ENCODE measurements at places on chromosomes 7 and 10.

GRCh38 chr7:90485734-90486316, 16.4 kb downstream of the PTTG1IP2 start:
- DNase-seq, result no peak

DNA sequence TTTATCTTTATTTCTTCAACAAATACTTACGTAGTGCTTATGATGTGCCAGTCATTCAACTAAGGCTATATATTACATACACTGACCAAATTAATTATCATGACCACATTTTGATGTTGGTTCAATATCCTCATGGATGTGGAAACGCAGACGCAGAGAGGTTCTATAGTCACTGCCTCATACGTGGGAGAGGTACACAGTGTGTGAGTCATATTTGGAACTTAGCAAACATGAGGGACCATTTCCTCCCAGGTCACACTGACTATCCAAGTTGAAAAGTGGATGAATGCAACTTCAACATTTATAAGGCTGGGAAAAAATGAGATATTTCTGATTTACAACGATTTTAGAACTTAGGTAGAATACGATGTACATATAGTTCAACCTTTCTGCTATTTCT, 113.6 kb downstream of the PRLHR start:
- DNase-seq, result no peak

DNA sequence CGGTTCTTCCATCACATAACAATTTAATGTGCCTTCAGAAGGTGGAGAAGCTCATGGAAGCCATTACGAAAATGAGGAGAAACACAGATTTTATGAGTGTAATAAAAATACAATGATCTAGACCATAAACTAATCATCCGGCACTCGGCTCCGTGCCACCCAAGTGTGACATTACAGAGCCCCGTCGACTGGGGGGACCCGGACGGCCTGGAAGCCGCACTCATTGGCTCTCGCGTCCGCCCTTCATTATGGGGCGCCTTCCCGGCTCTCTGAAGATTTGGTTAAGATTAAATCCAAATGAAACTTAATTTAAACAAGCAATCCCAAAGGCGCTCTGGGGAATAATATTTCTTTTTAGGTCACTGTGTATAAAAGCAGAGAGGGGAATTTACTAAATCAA, 242.6 kb downstream of the DNAJB6 start:
- DNase-seq, result no peak

DNA sequence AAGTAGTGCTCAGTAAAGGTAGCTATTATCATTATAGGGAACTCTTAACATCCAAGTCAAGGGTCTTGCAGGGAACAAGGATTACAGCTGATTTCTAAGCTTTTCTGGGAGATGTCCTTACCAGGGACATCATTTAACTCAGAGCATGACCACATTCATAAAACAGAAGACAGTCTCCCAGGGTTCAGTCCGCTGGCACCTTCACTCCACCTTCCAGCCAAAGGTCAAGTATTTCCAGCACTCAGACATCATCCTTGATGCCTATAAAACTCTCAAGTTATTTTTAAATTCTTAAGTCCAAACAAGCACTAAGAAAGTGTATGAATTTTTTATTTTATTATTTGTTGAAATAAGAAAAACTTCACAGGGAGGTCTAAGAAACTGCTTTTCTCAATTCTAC, 119.7 kb upstream of the KMT2E start:
- no peak for DNase-seq

- no peak for DNase-seq
Observed at GRCh38 chr10:75417522-75417927, 13.9 kb upstream of the LRMDA start.

DNA sequence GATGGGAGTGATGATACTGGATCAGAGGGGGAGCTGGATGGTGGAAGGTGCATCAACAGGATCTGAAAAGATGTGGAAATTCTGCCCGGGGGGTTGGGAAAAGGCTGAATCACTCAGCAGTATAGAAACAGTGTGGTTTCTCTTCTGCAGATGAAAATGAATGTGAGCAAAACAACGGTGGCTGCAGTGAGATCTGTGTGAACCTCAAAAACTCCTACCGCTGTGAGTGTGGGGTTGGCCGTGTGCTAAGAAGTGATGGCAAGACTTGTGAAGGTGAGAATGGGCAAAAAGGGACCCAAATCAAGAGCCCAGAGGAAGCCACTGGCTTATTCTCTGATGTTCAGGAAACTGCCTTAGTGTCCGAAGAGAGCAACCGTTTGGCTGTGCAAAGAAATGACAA, 12.9 kb downstream of the OIT3 start:
- no peak for DNase-seq

- no peak for DNase-seq
Observed at GRCh38 chr10:2139746-2140145, 402.4 kb upstream of the ADARB2 start.

DNA sequence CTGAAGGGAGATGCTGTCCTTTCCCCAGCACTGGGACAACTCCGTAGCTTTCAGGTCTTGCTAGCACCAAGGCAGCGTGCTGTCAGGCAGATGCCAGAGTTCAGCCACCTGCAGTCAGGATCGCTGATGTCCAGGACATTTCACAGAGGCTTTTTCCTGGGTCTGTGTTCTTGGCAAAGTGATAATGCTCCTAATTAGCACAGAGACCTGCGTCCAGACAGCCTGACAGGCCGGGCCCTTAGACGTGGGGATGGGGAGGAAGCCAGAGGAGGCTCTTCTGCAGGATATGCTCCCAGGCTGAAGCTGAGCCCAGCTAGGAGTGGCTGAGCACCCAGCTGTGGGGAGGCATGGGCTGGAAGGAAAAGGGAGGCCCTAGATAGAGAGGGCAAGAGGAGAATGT, 82.5 kb upstream of the TBX20 start:
- no peak for DNase-seq

DNA sequence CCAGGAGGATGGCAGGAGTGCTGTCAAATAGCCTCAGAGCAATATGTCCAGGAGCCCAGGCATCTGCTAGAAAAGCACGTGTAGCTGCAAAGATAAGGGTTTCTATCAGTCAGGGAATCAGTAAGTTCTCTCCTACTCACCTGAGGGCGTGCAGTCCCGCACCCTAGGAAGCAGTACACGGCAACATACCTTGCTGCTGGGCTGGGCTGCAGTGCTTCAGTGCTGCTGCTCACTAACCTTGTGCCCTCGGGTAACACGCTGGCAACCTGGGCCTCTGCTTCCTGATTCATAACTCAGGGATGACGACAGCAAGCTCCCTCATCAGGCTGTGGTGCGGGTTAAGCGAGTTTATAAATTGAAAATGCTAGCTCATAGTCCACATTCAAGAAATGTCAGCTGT, 29.5 kb upstream of the CCNY start:
- DNase-seq, result no peak

DNA sequence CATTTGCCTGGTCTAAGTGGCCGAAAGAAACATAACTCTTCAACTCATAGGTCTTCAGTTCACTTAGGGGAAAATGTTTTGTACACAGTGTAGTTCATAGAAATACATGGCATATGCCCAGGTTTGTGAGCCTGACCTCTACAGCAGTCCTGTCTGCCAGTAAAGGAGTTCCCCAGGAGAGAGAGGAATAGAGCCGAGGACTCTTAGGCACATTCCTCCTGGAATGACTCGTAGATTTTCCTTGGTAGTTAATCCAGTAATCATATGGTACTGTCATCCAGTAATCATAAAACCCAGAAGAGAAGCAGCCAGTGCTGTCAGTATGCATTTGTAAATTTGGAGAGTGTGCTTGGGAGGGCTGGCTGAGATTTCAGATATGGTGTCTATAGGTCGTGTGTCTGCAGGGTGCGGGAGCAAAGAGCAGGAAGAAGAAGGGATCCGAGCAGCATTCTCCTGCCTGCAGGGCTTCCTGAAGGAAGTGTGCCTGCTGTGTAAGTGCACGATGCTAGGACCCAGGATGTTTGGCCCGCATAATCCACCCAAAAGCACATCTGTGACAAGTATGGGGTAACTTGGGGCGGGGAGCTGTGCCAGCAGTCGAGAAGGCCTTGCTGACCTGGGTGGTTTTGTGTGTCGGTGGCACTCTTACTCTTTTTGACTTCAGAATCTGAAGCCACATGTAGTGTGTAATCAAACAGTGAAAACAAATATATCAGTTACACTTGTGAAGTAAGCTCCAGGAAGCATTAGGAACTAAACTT, 13.9 kb downstream of the EIF4H start:
- DNase-seq, result no peak

DNA sequence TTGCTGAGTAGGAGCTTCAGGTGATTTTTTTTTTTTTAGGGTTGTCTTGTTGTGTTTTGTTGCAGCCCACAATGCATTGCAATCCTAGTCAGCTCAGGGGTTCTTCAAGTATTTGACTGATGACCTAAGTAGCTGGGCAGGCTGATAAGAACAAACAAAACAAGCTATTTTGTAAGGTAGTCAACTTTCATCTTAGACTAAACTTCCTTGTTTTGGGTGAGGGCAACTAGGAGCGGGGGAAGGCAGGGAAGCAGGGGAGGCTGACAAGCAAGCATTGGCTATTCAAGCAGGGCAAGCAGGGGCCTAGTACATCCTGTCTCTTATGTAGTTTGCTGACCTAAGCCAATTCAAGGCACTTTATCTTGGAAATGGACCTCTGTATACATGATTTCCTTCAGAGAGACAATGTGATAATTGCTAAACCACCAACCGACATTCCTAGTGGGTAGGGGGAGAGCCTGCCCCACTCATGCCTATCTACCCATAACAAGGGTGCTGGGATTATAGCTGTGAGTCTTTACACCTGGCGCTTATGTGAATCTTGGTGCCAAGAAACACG, 163.3 kb upstream of the PRKCQ start:
- DNase-seq, result no peak

DNA sequence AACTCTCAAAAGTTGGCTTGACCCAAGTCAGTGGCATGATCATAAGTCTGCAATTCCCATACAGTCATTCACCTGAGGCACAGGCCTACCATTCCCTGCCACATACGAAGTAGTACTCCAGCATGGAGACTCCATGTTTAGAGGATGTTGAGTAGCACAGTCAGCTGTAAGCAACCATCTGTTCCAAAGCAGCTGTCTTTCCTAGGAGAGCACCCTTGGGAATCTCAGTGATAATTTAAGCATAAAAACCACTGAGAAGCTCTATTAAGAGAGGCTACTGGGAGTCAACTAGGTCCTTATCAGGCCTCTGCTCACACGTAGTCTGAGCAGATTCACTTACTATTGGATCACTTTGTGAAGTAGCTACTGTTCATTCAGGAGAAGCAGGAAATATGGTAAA, 61.6 kb upstream of the UNC5B start:
- DNase-seq, result no peak

DNA sequence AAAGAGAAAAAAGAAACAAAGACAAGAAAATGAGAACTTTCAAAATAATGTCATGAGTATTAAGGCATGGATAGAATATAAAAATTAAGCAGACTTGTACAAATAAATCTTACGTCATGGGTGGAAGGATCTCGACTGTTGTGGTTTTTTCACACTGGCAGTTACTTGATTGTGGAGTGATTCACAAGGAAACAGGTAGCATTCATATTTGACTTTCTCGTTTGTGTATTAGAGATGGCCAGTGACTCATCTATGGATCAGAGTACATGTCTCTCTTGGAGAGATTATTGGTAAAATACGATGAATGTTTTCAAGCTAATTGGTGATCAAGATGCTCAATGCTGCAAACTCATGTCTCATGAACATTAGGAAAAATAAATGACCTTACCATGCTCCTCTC, 564.3 kb downstream of the GATA3 start:
- DNase-seq, result no peak

DNA sequence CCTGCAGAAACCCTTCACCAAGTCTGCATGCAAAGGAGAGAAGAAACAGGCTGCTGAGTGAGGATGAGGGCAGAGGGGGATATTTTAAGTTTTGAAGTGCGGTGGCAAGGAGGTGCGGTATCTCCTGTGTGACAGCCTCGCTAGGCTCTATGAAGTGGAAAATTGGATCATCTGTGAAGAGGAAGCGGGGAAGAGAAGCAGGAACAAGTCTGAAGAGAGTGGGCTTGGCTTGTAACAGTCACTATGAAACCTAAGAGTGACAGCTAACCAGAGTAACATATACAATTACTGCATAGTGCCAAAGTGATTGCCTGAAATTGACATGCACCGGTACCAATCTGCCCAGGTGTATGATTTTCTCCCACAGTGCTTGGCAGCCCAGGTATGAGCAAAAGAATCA, 287.5 kb upstream of the KLF14 start:
- DNase-seq, result no peak

DNA sequence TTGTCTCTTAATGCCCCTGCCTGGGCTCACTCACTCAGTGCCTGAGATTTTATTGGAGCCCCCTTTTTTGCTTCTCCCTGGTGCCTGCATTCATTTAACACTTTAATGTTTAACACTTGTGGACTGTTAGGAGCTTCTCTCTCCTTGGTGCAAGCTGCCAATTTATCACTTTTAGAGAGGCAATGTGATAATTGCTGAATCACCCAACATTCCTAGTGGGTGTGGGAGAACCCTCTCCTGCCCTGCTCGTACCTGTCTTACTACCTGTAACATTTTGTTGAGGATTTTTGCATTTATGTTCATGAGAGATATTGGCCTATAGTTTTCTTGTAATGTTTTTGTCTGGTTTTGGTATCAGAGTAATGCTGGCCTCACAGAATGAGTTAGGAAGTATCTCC, 13.2 kb downstream of the STAM start:
- no peak for DNase-seq

- no peak for DNase-seq
Observed at GRCh38 chr10:86630079-86630478, 24.3 kb upstream of the OPN4 start.

DNA sequence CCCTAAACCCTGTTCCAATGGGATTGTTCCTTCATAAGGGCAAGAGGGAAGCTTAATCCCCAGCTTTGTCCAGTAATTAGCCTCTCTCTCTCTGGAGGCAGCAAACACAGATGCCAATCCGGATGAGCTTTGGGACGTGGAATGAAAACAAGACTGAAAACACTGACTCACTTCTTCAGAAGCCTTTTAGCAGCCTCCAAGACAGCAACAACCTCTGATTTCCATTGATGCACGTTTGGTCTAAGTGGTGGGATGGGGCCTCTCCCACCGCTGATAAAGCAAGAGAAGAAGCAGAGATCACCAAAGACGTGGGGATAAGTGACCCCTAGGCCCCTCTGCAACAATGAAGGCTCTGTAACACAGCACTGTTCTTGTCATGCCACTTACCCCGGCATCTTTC, 5.8 kb upstream of the GFRA1 start:
- no peak for DNase-seq

GRCh38 chr7:30403477-30403876, 75.1 kb downstream of the NOD1 start:
- no peak for DNase-seq

GRCh38 chr10:121747163-121747775, 149.0 kb upstream of the FGFR2 start:
- no peak for DNase-seq

GRCh38 chr7:50757703-50758390, 24.8 kb downstream of the GRB10 start:
- DNase-seq, result no peak

DNA sequence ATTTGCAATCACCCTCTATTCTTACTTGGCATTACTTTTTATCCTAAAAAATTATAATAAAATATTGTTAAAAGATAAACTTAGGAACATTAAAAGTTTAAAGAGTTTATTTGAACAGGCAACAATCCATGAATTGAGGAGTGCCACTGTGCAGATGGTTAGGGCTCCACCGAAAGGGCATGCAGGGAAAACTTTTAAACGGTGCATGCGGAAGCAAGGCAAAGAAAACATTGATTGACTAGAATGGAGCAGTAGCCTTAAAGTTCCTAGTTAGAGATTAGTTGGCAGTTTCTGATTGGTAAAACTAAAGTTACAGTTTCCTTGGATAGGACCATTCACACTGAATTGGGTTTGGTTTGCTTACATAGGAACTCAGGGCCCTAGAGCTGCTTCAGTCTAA, 17.3 kb downstream of the CC2D2B start:
- DNase-seq, result no peak

- DNase-seq, result no peak
Observed at GRCh38 chr10:70782086-70782745, 3.0 kb downstream of the TBATA start.

GRCh38 chr10:117461766-117462423, 80.7 kb upstream of the EMX2 start:
- no peak for DNase-seq
